ENCODE measurements at places on chromosomes 2 and 18. TPM values are rescaled to one million over a fixed set of nuclear protein-coding genes. Genes with fewer than 3 reads are reported as not detected.

The FOXI3 gene
- 2.2 TPM for total RNA-seq

The ATF2 gene
- 56.1 TPM for total RNA-seq

The NXPH2 gene
- 1.1 TPM for total RNA-seq

The IL37 gene
- not detected for total RNA-seq

The NAT8 gene
- total RNA-seq, result not detected

The VSNL1 gene
- total RNA-seq, result 4.1 TPM

The RNMT gene
- total RNA-seq, result 40.8 TPM

The SPRED2 gene
- 43.0 TPM for total RNA-seq

The ACYP2 gene
- 10.1 TPM for total RNA-seq

The GALR1 gene
- total RNA-seq, result 0.07 TPM

The MROH2A gene
- not detected for total RNA-seq

The PTPRN gene
- 17.5 TPM for total RNA-seq

The RHOB gene
- total RNA-seq, result 82.8 TPM

The SERPINB12 gene
- total RNA-seq, result 15.5 TPM

The GAREM2 gene
- 16.9 TPM for total RNA-seq

The SH3RF3 gene
- 2.5 TPM for total RNA-seq

The DPP10 gene
- total RNA-seq, result 8.8 TPM

The ITGB6 gene
- 7.8 TPM for total RNA-seq

The VPS4B gene
- total RNA-seq, result 57.2 TPM

The REG1B gene
- total RNA-seq, result not detected

The CRYGD gene
- not detected for total RNA-seq

The STAT4 gene
- 2.1 TPM for total RNA-seq

The ZNF892 gene
- 7.2 TPM for total RNA-seq

The STEAP3 gene
- total RNA-seq, result 19.0 TPM

The TET3 gene
- total RNA-seq, result 34.6 TPM

The PSMG2 gene
- total RNA-seq, result 59.0 TPM

The SOX11 gene
- total RNA-seq, result 83.2 TPM

The CNTNAP5 gene
- 5.0 TPM for total RNA-seq

The ALLC gene
- total RNA-seq, result not detected

The DNAH7 gene
- 1.4 TPM for total RNA-seq

The DAPL1 gene
- 0.76 TPM for total RNA-seq

The GALNT3 gene
- 28.8 TPM for total RNA-seq

The SULT1C2 gene
- total RNA-seq, result 5.9 TPM

The EMILIN1 gene
- 60.7 TPM for total RNA-seq

The ACMSD gene
- not detected for total RNA-seq

The UGT1A8 gene
- not detected for total RNA-seq

The MYOM1 gene
- 2.0 TPM for total RNA-seq

The MSGN1 gene
- not detected for total RNA-seq

The MRPL44 gene
- 29.2 TPM for total RNA-seq

The CCDC141 gene
- total RNA-seq, result 4.4 TPM

The IRS1 gene
- total RNA-seq, result 16.0 TPM

The SPR gene
- total RNA-seq, result 16.0 TPM

The KRTCAP3 gene
- 23.9 TPM for total RNA-seq

The ZSCAN30 gene
- 17.3 TPM for total RNA-seq

The PLCD4 gene
- total RNA-seq, result 1.4 TPM

The CHST10 gene
- total RNA-seq, result 26.9 TPM

The SERPINB10 gene
- not detected for total RNA-seq

The GALNT14 gene
- 7.4 TPM for total RNA-seq

The YES1 gene
- total RNA-seq, result 38.8 TPM

The CRYBA2 gene
- total RNA-seq, result 179 TPM

The LBX2 gene
- total RNA-seq, result 2.8 TPM

The LIMS4 gene
- 1.0 TPM for total RNA-seq

The DUSP19 gene
- 6.2 TPM for total RNA-seq

The FEV gene
- total RNA-seq, result 51.1 TPM

The PLCL1 gene
- 2.0 TPM for total RNA-seq

The GKN2 gene
- not detected for total RNA-seq

All from type B pancreatic cell (in vitro differentiated cells).